Hepatocyte (in vitro differentiated cells): ENCODE measurements at places on chromosomes 16 and 17.

- no peak for DNase-seq
Measured at GRCh38 chr16:69469807-69470561, 45.6 kb downstream of the CYB5B start.

- no peak for DNase-seq
Measured at GRCh38 chr16:84864326-84864955, 44.7 kb downstream of the CRISPLD2 start.

- DNase-seq, result peak; percentile 77
Measured at GRCh38 chr16:84266451-84266850, 26.6 kb upstream of the KCNG4 start.

DNA sequence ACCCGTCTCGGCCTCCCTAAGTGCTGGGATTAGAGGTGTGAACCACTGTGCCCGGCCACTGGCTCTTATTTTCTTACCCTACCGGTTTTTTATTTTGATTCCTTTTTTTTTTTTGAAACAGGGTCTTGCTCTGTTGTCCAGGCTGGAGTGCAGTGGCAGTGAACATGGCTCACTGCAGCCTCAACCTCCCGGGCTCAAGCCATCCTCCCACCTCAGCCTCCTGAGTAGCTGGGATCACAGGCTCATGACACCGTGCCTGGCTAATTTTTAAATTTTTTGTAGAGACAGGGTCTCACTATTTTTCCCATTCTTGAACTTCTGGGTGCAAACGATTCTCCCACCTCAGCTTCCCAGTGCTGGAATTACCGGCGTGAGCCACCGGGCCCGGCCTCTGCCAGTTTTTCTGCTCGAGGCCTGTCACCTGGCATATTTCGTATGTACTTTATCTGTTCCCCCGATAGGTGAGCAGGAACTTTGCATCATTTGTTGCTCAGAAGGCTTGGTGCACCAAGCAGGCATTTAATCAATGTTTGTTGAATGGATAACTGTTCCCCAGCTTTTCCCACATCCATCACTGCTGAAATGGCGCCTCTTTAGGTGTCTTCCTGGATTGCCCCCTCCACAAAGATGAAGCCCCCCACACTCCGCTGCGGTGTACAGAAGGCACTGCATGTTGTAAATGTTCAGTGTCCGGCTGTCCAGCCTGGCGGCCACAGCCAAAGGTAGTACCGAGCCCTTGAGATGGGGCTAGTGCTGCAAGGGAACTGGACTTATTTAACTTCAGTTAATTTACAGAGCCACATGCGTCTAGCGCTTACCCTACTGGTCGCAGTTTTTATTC, 858 bp upstream of the TELO2 start:
- no peak for DNase-seq

DNA sequence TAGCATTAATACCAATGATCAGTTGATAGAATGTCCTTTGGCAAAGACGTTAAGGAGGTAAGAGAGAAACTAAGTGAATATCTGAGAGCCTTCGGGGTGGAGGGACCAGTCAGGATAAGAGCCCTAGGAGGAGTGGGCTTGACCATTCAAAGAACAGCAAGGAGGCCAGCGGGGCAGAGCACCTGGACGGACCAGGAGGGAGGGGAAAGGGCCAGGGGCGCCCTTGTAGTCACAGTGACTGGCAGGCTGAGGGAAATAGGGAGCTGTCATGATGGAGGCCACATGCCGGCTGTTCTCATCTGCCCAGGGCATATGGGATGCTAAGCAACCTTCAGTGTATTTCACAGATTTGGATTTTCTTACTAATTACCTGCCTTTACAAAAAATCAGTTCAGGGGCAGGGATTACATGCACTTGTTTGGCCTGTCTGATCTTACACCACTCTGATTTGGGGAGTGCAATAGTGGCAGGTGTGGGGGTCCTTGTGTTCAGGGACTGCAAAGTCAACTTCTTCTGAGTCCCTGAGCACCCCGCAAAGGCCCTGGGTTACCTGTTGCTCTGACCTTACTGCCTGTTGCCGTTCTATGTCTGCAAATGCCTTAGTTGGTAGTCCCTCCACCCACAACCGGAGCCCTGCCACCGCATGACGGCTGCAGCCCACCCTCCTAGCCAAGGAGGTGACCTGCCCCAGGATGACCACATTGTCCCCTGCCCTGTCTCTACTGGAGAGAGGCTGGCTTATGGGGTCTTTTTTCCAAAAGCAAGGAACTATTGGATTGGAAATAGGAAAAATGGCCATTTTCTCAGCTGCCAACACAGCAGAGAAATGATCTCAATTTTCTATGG, 10.0 kb downstream of the TMEM132E start:
- DNase-seq, result no peak

- no peak for DNase-seq
Measured at GRCh38 chr17:80671825-80672110, 127.1 kb downstream of the RPTOR start.

- peak; percentile 80 for DNase-seq
Measured at GRCh38 chr16:69105501-69106361, at the start of gene HAS3. Gene HAS3 (plus strand): TSS chr16:69105653. CDS start chr16:69109396, 3,743 bp downstream.

GRCh38 chr17:81858967-81859905, 1.1 kb downstream of the P4HB start:
- DNase-seq, result no peak

DNA sequence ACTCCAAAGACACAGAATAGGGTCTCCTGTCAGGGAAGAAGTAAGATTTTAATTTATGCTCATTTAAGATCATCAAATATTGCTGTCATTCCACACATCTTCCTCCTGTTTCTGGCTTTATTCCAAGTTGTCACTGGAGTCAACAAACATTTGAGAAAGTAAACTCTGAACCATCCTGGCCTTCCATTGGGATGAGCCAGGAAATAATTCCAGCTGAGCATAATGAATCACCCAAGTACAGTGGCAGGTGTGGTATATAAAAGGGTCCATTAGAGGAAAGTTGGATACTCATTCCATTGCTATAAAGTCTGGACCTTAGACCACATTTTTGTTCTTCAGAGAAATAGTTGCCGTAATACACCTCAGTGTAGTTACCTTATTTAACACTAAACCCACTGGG, 246.1 kb downstream of the SLC39A11 start:
- DNase-seq, result no peak
